ENCODE measurements at places on chromosomes 3 and 15.

GRCh38 chr15:51318382-51319150 lies 19.8 kb downstream of the CYP19A1 start:
- no peak for DNase-seq

- DNase-seq = no peak
Measured at GRCh38 chr15:70586241-70586640, 177.1 kb downstream of the UACA start.

DNA sequence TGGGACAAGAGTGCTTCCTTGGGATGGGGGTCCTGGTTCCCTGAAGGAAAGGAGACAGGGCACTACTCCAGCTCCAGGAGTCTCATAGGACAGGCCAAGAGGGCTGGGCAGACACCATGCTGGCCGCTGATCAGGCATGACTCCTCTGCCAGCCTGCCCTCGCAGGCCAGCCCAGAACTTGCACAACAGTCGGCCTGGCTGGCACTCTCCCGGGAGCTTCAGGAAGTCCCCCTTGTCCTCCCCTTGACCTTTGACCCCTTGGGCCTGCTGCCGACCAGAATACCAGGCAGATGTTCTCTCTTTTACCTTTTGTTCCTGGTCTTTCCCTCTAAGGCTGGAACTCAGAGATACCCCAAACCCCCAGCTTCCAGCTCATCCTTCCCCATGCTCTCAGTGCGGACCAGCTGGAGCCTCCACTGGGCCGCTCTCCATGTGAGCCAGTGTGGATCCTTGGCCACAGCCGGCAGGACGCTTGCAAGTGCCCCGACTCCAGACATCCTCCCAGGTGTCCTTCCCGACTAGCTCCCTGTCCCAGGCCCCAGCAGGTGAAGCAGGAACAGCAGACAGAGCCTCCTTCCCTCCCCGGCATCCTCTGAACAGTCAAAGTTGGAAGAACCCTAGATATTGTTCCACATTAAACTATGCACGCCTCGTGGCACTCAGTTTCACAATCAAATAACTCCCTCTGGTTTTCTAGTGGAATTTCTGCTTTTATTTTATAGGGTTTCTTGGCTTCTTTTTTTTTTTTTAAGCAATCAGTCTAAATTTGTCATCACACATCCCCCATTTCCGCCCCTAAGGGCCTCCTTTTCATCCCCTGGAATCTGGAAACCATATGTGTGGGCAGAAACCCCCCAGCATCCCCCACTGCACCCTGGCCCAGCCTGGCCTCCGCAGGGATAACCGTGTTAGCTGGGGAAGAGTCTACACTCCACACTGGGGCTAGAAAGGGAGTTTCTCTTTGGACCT lies 15.7 kb downstream of the VPS18 start:
- DNase-seq = no peak

DNA sequence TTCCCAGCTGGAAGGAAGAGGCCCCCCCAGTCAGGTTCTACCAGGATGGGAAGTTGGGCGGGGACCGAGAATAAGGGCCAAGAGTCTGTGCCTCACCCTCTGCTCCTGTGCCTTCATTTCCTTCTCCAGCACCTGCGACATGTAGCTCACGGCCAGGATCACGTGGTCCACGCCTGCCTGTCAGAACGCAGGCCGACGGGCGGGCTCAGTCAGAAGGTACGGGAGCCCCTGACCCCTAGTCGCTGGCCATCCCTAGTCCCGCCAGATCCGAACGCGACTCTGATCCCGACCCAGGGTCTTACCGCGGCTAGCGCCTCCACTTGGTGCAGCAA lies 489 bp downstream of the GMPPB start:
- DNase-seq = peak; percentile 42

DNA sequence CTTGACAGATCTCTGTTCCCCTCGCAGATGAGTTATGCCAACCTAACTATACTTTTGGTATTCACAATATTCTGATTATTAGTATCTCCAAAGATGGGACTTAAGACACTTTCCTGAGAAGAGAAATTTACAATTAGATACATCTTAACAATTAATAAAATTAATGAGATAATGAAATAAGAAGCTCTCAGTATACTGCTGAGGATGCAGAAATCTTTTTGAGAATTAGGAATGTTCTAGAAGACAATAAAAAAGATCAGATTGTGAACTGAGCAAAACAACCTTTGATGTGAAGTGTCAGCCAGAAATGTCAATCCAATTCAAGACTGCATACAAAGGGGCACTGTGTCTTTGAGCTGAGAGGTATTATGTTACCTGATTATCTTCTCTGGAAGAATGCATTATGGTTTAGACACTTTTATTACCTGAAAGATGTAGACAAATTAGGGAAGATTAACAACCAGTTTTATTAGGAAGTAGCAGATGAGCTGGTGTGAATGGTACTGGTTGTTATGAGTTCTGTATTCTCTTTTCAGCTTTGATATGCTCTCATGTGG lies 262.9 kb downstream of the TIGIT start:
- DNase-seq = no peak

DNA sequence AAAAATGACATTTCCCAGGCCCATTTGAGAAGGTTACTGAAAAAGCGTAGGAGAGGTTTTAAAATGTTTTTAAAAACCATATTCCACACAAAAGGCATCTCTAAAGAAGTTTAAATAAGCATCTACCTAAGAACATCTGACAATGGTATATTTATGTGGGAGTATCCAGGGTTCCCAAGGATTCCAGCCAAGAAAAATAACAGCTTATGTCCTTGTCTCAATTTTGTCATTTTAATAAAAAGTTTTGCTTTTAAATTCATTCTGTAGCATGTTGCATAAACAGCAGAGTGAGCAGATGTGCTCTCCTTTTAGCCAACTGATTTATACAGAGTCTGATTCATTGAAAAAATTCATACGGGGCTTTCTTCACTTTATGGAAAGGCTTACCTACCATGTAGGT lies 129.9 kb downstream of the LRRC3B start:
- no peak for DNase-seq

- DNase-seq = no peak
Measured at GRCh38 chr3:106759731-106760130, 617.5 kb upstream of the CCDC54 start.

- no peak for DNase-seq
Measured at GRCh38 chr3:37793889-37794591, 67.6 kb upstream of the CTDSPL start.

- no peak for DNase-seq
Measured at GRCh38 chr3:100913870-100914648, 79.2 kb downstream of the ABI3BP start.

DNA sequence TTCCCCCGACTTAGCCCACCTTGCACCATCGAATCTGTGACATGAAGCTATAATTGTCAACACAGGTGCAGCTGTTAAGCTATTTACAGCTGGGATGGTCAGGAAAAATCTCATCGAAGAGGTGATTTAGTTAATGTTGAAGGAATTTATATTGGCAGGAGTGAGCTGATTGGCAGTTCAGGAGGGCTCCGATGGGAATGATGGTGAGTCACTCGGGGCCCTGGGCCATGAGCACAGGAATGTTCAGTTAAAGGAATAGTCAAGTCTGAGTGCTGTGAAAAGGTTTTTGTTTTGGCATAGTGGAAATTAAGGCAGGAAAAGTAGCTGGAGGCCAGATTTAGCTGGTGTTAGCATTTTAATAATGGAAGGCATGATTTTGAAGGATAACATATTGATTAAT lies 95.7 kb downstream of the OXSM start:
- no peak for DNase-seq

DNA sequence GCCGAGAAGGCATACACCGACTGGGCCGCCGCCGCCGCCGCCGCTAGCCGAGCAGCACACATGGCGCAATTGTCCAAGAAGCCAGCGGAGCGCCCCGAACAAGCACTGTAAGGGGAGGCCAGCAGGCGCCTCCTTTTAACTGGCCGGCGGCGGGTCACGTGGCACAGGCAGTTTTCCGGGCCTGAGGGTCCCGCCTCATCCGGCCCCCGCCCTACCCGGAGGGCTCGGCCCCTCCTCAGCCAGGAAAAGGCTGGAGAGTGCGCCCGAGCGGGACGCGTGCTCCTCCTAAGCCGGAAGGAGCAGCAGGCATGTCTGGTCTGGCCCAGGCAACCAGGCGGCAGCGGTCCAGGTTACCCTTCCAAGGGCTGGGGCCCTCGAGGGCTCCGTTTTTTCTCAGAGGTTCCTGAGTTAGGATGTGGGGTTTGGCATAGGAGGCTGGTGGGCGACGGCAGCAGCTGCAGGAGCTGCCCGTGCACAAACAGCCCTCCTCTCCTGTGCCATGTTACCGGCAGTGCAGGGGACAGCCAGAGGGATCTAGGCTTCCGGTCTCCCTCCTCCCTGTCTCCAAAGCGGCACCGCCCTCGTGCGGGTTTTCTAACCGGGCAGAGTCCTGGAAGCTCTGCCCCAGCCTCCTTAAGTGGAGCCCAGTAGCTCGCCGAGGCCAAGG lies at the start of gene GPX1:
TSS of gene GPX1 (minus strand) at position 137 of the 667 bp plus-strand sequence. CDS start at position 62, 75 bp downstream.
- DNase-seq = peak; percentile 51

GRCh38 chr3:134393074-134393473 lies 18.8 kb upstream of the AMOTL2 start:
- DNase-seq = no peak

DNA sequence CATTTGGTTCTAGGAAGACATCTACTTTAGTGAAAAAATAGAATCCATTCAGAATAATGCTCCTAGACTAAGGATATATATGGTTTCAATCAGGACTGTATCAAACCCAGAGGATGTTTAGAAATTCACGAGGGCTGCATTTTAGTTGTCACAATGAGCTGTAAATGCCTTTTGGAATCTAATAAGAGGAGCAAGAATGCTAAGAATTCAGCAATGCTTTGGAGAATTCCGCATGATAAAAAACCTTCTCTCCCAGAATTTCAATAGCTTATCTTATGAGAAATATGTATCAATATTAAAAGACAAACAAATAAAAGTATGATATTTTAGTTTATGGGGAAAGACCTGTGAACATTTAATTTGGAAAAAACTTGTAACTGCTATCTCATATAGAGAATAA lies 885.1 kb downstream of the ZPLD1 start:
- DNase-seq = no peak

GRCh38 chr3:50885070-50885850 lies 210.5 kb downstream of the DOCK3 start:
- no peak for DNase-seq

DNA sequence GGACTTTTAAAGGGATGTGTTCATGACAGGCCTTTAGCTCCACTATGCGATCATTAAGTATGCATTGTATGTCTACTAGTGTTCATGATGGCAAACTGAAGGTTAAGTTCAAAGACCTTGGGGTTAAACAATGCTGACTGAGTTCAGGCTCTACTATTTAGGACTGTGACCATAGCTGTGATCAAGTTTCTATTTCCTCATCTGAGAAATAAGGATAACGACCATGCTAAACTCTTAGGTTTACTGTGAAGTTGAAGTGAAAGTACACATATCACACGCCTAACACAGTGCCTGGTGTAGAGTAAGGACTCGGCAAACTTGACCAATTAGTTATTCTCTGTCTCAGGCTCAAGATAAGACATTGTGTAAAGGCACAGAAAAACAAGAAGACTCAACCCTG lies 243.2 kb downstream of the MBNL1 start:
- DNase-seq = no peak

GRCh38 chr3:9257092-9257491 lies 7.6 kb upstream of the SRGAP3 start:
- no peak for DNase-seq

DNA sequence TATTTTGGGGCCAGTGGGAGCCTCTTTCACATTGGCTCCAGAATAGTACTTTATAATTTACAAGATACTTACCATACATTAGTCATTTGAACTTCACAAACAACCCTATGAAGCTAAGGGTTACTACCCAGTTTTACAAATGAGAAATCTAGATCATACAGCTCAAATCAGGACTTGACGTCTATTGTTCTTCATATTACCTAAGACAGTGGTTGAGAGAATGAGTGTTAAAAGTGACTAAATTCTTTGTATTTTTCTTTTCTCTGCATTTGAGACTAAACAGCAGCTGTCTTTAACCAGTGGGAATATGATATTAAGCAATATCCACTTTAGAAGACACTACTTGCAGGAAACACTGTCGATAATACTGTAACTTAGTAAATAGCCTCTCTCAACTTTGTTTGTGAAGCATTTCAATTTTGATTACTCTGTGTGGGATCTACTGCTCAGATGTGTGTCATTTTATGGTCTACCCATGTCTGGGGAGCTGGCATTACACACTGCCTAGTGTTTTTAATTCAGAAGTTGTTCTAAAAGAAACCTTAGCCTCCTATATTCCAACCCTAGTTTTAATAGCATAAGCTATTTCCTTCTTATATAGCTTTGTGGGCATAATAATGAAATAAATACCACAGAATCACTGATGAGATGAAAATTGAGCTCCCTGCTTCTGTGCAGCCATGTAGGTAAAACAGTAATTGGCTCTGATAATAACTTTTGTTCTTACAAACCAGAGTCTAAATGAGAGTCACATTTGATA lies 45.9 kb downstream of the IQCH start:
- no peak for DNase-seq

DNA sequence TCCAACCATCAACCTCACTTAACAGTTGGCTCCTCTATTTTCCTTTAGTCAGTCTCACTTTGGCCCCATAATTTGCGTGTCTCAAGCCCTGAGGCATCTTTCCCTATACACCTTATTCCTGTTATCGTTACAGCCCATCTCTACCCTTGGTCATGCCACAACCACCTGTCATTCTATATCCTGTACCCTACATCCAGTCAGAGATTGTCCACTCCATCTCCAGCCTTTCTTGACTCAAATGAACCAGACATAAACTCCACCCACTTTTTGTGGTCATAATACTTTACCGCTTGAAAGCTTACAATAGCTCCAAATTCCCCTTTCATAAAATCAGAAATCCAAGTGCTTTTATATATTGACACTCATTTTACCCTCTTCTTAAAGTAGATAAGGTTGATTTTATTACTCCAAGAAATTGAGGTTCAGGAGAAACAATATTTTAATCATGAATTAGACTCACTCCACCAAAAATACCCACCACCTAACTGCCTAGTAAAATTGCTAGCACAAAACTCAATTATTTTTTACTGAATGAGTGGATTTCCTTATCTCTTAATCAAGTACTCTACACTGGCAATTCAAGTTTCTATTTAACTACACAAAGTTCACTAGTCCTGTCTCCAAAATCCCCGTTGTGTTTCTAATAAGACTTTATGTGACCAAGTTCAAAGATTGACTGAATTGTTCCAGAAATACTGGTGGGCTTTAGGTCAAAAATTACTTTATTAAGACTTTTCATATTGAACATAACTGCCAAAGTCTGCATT lies 9.1 kb downstream of the CCR4 start:
- no peak for DNase-seq

DNA sequence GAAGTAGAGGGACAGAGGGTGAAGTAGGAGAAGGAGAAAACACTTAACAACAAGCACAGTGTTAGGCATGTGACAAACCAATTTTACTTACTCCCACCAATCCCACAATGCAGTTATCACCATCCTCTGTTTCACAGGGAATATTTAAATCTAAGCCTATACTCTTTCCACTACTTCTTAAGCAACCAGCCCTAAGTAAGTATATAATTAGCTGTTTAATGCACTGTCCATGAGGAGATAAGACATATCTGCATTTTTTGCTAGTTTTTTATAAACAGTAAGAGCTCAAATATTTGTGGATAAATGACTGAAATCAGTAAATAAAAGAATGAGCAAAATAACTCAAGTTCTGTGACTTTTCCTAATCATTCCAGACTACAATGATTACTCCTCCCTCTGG lies 62.7 kb downstream of the GSK3B start:
- no peak for DNase-seq
